Lung microvascular endothelial cell (primary cell): ENCODE measurements at places on chromosomes 16 and 17.
A peak's percentile ranks its signal among the peaks of the same experiment; 100 is the strongest.

DNA sequence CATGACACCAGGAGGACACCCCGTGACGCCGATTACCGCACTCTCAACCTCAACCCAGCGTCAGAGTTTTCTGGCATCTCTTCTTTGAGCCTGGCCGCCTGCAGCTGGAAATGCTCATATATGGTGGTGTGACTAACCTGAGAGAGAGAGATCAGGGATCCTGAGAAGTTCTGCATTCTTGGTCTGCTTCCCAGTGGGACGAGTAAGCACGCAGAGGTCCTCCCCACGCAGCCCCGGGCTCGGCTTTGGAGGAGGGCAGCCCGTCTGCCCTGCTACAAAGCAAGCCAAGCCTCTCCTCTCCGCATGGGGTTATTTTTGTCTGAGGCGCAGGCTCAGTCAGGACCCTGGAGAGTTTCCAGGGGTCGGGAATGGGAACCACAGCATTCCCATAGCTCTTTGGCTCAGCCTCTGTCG, 16.5 kb downstream of the CRISPLD2 start:
- DNase-seq: peak; percentile 49

DNA sequence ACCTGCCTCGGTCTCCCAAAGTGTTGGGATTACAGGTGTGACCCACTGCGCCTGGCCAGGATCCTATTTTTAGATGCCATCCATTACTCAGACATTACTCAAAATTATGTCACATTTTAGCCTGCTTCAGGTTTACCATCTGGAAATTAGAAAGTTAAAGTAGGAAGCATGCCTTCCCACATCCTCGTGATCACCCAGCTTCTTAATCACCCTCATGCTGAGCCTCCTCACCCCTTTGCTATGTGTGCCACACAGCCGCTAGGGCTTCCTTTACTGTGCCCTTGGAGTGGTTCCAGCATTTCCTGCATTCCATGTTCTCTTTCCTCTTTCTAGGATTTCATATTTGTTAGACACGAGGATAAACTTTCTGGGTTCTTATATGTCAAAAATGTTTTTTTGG, 9.3 kb downstream of the ADORA2B start:
- peak; percentile 67 for DNase-seq

DNA sequence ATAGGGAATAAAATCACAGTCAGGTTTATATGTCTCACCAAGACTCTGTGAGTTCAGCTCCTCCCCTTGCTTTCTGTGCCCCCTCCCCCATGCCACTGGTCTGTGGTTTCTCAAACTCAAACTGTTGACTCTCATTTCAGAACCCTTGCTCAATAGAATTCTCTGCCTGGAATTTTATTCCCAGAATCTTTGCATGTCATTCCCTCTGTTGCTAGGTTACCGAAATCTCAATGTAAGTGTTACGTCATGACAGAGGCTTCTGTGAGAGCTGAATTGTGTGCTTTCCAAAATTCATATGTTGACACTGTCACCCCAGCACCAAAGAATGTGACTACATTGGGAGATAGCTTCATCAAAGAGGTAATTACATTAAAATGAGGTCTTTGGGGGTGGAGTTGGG, 1938.8 kb downstream of the TP53TG3F start:
- DNase-seq: no peak

- DNase-seq: no peak
Observed at GRCh38 chr17:69512946-69513345, 98.4 kb downstream of the MAP2K6 start.

DNA sequence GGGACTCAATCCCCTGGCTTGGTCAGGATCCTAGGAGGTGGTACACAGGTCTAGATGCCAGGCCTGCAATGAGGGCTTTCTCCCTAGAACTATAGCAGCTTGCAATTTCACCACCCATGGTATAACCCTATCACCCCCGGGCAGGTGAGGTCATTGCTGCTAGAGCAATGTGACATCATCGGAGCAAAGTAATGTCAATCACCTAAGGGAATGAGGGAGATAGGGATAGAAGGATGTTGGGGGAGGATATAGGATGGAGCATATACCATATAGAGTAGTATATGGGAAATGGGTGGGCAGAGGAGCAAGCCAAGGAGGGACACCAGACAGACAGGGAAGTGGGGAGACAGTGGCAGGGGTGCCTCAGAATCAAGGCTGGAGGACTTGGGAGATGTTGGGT, 3.3 kb downstream of the KCNH4 start:
- no peak for DNase-seq

GRCh38 chr17:29710891-29711418, 88.2 kb upstream of the CORO6 start:
- no peak for DNase-seq
